Fibroblast of the conjunctiva (primary cell): ENCODE measurements at places on chromosomes 1 and 21.
A peak's percentile ranks its signal among the peaks of the same experiment; 100 is the strongest.

DNA sequence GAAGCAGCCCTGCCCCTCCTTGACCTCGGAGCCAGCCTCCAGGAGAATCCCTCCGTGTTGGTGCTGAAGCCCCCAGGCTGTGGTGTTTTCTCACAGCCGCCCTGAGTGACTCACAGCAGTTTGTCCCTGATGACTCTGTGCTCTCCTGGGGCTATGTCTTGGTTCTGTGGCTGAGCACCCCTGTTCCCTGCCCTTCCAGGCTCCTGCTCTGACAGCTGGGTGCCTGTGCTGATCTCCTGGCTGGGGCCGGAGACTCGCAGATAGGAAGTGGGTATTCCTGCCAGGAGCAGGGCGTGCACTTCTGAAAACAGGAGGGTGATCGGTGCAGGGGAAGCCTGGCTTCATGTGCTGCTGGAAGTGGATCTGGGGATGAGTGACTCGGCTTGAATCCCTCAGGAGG lies 34.5 kb downstream of the POFUT2 start:
- no peak for DNase-seq

GRCh38 chr1:193951984-193952383 lies 765.6 kb upstream of the B3GALT2 start:
- DNase-seq: no peak

DNA sequence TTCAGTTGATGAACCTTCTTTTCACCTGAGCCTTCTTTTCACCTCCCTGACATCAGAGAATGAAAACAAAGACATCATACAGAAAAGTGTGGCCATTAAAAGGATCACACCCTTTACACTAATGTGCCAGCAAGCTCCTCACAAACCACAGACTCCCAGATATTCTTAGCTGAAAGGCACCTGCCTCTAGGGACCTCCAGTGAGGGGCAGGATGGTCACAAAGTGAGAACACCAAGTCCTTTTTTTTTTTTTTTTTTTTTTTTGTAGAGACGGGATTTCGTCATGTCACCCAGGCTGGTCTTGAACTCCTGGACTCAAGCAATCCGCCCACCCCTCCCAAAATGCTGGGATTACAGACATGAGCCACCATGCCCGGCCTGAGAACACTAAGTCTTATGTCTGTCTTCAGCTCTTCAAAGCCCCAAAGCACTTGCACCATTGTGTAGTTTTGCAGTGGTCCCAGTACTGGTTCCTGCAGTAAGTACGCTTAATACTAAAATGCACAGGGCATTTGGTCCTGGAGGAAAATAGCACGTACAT lies 58.2 kb upstream of the LBR start:
- DNase-seq: no peak

DNA sequence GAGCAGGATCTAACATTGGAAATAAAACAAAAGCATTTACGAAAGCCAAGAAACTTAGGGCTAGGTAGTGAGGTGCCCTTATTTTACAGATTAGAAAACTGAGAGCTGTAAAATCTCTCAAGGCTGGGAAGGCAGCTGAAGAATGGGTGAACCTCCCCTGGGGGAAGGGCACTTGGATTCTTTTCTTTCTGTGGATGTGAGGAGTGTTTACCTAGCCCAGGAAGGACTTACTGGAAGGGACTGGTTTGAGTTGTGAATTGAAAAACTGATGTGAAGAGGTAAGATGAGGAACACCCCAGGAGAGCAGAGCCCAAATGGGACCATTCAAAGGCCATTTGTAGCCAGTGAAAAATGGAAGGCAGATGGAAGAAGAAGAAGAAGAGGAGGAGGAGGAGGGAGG lies 74.7 kb upstream of the NGF start:
- no peak for DNase-seq

DNA sequence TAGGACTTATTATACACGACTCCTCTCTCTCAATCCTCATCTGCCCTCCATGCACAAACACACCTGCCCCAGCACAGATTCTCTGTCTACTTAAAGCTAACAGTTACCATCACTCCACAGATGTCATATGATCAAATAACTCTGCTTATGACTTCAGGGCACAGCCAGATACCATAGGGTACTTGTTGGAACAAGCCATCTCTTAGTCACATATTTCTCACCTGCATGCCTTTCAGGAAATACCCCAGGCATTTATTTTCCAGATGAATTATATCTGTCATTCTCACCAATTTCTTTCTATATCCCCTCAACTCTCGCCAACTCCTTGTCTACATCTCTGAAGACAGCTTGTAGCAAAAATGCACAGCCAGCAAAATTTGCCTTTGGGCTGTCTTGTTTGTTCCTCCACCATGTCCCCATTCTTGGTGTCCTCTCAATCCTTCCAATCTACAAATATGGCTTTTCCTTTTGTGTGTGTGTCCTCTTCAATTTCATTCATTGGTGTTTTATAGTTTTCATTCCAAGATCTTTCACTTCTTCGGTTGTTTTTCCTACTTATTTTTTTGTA lies 353.9 kb upstream of the CAMK1G start:
- no peak for DNase-seq

- peak; percentile 79 for DNase-seq
Observed at GRCh38 chr1:98903261-98903660, 101.4 kb downstream of the PLPPR5 start.

- no peak for DNase-seq
Observed at GRCh38 chr1:223755992-223756775, 43.8 kb downstream of the CAPN2 start.
